ENCODE measurements at places on chromosomes 6 and 20. TPM values are rescaled to one million over a fixed set of nuclear protein-coding genes. Genes with fewer than 3 reads are reported as not detected.

GRCh38 chr6:123288649-123289048 is 292.6 kb downstream of the CLVS2 start:
- no peak overlapping the region for H3K4me3 ChIP-seq
- H3K27ac ChIP-seq: no peak overlapping the region
- no peaks in the 10 kb centered on the region for H3K4me1 ChIP-seq
- no peaks in the 10 kb centered on the region for H3K27me3 ChIP-seq
- no peaks in the 10 kb centered on the region for H3K36me3 ChIP-seq

- DNase-seq: no peak
- H3K4me3 ChIP-seq: peak overlapping the region; percentile 83
- H3K36me3 ChIP-seq: no peaks in the 10 kb centered on the region
- H3K27me3 ChIP-seq: no peaks in the 10 kb centered on the region
- peak overlapping the region; percentile 88 for H3K27ac ChIP-seq
Measured at GRCh38 chr6:15400572-15401004, 154.7 kb downstream of the JARID2 start.

The CDSN gene
- not detected for total RNA-seq

The PNLDC1 gene
- 0.17 TPM for total RNA-seq

The ZNF343 gene
- 16.6 TPM for total RNA-seq
